ENCODE measurements at places on chromosomes 2 and 18. TPM values are rescaled to one million over a fixed set of nuclear protein-coding genes. Genes with fewer than 3 reads are reported as not detected.

Gene PDCL3
- 23.6 TPM for total RNA-seq

Gene SIX2
- under 0.01 TPM for total RNA-seq

Gene FAP
- 1.5 TPM for total RNA-seq

Gene NCKAP5
- total RNA-seq = 0.27 TPM

Gene RIT2
- not detected for total RNA-seq

Gene ABCA12
- total RNA-seq = not detected

Gene ANKRD62
- total RNA-seq = not detected

Gene SPATA3
- not detected for total RNA-seq

Gene TMEM178A
- total RNA-seq = 0.56 TPM

Data from endothelial cell of coronary artery (primary cell).